ENCODE measurements at places on chromosomes 7 and 10.

GRCh38 chr10:69335063-69335587 is 56.8 kb downstream of the HK1 start:
- no peak for DNase-seq

DNA sequence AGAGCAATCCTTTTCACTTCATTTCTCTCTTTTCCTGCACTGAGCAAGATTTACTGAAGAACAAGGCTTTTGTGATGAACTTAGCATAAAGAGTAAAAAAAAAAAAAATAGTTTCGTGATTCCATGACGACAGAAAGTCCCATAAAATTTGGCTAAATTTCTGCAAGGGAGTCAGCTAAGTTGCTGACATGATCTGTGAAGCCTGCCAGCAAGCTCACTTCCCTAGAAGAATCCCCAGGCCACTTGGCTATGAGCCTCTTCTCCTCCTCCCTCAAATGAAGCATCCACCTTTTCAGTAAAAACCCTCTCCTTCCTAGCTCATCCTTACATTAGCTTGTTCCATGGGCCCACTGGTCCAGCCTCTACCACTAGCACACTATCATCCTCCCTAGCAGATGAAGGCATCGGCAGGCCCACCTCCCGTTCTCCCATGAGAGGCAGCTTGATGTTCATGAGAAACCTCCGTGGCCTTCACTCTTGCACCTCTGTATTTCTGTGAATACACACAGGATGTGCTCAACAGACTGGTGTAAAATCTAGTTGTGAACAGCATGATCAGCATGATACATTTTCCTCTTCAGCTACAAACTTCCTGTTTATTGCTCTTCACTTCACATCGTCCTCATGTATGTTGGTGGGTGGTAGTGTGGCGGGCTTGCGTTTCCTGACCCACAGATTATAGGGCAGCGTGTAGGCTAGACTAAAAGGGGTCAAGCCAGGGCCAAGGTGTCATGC is 30.9 kb downstream of the GIMAP8 start:
- peak; percentile 86 for DNase-seq

DNA sequence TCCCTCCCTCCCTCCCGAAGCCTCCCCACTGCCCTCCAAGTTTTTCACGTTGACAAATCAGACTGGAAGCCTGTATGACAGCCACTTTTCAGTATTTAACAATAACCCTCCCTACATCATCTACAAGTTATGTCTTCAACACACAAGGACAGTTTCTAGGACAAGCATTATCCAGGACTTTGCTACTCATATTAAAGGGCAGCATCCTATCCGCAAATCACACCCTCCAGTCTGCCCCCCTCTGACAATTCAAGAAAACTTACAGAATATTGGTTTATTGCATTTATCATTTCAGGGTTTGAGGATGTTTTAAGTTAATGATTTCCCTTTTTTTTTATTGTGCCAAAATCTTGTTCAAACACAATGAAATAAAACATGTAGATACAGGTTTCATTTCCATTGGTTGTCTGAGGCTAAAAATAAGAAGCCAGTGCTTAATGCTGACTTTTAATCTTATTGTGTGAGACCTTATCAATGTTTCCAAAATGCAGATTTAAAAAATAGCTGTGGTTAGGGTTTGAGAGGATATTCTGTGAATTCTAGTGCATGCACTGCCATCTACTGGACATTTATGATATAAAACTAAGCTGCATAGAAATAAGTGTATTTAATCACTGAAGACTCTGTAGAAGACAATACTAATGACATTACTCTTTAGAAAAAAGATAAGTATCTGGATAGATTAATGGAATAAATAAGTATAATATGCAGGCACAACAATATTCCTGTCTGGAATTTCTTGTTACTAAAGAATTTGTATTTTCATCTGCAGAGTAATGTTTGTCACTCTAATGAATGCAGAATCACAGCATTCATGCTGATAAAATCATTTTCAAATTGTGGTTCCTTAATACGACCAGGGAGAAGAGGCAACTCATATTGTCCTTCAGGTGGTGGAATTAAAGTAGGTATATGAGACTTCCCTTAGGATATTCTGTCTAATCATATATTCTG is 64.1 kb downstream of the CAV1 start:
- peak; percentile 60 for DNase-seq

- no peak for DNase-seq
Observed at GRCh38 chr10:132850246-132850645, 64.3 kb upstream of the NKX6-2 start.

- no peak for DNase-seq
Observed at GRCh38 chr7:155166108-155166507, 96.0 kb downstream of the HTR5A start.

DNA sequence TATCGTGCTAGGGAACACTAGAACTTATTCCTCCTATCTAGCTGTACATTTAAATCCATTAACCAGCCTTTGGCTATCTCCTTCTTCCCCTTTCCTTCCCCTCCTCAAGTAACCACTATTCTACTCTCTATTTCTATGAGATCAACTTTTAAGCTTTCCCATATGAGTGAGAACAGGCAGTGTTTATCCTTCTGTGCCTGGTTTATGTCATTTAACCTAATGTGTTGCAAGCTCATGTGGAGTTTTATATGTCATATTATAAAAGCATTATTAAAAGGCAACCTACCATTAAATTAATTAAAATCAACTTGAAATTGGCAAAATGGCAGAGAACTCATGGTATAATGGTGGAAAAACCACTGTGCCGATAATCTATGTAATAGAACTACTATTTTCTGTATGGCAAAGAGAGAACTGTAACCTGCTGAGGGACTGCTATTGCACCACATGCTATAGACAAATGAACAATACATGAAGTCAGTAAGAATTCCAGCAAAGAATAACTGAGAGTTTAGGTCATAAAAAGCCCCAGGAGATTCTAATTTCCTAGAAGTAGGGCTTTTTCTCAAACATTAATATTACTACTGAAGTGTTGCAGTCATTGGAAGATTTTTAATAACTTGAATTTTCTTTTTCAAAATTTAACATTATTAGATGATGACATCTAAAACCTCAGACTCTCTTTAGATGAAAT is 81.8 kb downstream of the LRRN3 start:
- no peak for DNase-seq

- peak; percentile 80 for DNase-seq
Observed at GRCh38 chr10:118720685-118721538, 33.9 kb downstream of the CACUL1 start.

DNA sequence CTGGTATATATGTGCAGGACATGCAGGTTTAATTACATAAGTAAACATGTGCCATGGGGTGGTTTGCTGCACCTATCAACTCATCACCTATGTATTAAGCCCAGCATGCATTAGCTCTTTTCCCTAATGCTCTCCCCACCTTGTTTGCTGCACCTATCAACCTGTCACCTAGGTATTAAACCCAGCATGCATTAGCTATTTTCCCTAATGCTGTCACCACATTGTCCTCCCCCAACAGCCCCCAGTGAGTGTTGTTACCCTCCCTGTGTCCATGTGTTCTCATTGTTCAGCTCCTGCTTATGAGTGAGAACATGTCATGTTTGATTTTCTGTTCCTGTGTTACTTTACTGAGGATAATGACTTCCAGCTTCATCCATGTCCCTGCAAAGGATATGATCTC is 300.5 kb downstream of the ANKRD7 start:
- DNase-seq = no peak

DNA sequence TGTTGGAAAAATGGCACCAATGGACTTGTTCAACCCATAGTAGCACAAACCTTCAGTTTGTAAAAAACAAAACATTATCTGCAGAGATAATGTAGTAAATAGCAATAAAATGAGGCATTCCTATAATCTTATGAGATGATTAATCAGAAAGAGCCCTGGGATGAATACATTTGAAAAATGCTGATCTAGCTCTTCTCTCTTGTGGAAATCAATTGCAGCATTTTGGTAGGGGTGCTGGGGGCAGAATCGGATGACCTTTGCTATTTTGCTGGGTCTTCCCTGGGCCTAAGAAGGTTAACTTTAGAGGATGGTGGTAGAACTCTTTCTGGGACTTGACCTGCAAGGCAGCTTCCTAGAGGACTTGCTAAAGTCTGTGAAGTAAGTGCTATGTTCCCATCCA is 163.5 kb downstream of the ADRA2A start:
- no peak for DNase-seq

DNA sequence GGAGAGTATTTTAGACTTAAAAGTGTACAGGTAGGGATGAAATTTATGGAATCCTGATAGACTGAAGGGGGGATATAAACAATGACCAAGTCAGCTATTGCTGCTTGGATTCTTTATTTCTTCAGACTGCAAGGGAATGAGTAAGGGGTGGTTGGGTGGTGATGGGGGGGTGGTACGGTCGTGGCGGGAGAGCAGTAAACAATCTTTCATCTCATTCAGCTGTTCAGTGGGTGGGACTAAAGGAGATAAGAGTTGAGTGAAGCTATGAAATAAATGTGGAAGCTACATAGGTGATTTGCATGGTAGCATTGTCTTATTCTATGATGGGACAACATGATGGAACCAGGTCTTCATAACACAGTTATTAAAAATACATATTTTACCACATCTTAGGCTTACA is 1.8 kb downstream of the SEPTIN7 start:
- DNase-seq = peak; percentile 28

DNA sequence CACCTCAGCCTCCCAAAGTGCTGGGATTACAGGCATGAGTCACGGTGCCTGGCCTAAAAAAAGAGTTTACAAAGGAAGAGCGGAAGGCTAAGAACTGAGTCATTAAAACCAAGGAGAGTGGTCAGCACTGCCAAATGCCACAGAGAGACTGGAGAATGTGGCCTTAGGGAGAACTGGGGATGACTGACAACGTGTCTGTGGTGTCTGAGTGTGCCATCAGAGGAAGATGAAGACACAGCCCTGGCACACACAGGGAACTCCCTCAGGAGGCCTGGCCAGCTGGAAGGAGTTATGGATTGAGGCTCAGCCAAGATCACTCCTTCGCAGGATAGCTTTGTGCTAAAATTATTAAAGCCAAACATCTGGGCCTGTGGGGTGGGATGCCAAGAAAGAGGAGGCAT is 3.9 kb upstream of the INA start:
- DNase-seq = no peak

GRCh38 chr10:92799568-92799967 is 48.8 kb upstream of the EXOC6 start:
- DNase-seq = no peak

GRCh38 chr10:93947055-93947454 is 46.7 kb upstream of the PLCE1 start:
- no peak for DNase-seq

- no peak for DNase-seq
Observed at GRCh38 chr10:13852872-13853271, 266.1 kb downstream of the PRPF18 start.

DNA sequence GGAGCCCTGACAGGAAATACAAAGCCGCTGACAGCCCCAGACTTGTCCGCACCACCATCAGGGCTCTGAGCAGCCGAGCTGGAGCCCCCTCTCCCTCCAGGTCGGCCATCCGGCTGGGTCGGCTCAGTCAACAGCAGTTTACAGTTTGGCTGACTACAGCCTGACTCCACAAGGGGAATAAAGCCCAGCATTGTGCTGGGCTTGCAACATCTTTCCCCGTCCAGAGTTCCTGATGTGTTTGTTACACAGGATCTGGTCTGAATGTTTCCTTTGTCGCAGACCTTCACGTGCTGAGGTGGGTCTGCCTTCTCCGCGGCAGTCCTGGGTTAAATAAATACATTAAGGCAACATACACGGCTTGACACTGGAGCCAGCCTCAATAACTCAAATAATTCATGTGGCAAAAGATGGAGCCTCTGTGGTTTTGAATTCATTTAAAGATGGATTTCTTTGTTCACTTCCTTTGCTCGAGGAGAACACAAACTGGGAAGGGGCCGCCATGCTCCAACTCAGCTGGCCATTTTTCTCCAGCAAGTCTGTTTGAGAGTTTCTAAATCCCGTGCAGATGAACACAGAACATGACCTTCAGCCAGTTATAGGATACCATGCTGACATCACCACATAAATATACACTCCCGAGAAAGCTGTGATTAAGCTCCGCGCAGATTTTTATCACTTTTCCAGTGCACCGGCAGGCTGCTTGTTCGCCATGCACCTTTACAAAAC is 192.1 kb downstream of the WDR11 start:
- DNase-seq = no peak

- no peak for DNase-seq
Observed at GRCh38 chr10:12397147-12397896, 48.0 kb downstream of the CAMK1D start.

- no peak for DNase-seq
Observed at GRCh38 chr10:72162978-72163377, 52.8 kb upstream of the ANAPC16 start.

GRCh38 chr10:13776861-13777311 is 190.1 kb downstream of the PRPF18 start:
- DNase-seq = no peak

DNA sequence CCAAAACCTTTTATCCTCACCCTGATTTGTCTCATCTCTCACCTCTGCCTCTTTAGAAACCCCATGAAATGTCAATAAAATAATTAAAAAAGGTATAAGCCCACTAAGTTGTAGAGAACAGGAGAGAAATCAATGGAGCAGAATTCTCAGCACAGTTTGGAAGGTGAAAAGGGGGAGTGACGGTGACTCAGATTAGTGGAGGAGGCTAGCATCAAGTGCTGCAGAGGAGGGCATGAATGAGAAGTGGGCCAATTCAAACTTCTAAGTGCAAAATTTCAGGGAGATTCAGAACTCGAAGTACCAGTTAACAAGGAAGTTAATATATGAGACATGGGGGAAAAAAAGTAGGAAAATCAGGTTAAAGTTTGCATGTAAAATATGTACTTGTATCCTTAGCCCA is 34.9 kb upstream of the ETV1 start:
- no peak for DNase-seq

DNA sequence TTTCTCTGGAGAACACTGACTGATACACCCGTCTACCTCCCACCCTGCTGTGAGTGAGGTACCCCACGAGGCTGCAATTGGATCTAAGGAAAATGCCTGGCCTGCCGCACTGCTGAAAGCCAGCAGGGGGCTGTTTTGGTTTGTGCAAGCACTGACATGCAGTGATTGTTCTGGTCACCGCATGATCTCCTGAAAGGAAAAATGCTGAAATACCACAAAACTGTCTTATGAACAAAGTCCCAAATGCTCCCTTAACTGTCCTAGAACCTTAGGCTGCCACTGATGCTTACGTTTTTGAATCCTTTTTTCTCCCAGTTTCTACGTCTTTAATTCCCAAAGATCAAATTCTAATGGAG is 132.7 kb downstream of the JCAD start:
- no peak for DNase-seq

GRCh38 chr10:11798845-11799735 is 24.1 kb upstream of the PROSER2 start:
- DNase-seq = no peak

DNA sequence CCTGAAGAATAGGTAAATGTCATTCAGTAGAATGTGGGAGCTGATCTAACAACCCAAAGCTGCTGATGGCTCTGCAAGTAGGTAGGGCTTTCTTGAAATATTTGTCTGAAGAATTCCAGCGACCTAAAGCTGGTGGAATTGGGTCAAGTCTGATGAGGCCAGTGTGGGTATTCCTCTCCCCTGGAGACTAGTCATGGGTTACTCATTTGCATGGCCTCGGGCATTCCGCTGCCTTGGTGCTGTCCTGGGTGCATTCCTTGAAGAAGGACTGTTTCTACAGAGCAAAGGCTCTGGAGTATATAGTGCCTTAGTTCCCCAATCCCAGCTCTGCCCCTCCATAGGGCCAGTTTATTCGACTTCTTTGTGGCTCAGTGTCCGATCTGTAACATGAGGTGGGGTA is 19.2 kb downstream of the PDK4 start:
- DNase-seq = no peak

Data from CD4-positive, alpha-beta T cell treated with Interleukin-2 at 100 ng/mL for 4 hours (primary cell).